Hypothalamus (tissue), 51 donors: ENCODE measurements at places on chromosomes 3 and 15.

- DNase-seq: no peak
These were observed 503.9 kb upstream of the NR2F2 start for GRCh38 chr15:95826412-95827195.

GRCh38 chr3:36680952-36681351, 83.4 kb downstream of the DCLK3 start:
- no peak for DNase-seq

DNA sequence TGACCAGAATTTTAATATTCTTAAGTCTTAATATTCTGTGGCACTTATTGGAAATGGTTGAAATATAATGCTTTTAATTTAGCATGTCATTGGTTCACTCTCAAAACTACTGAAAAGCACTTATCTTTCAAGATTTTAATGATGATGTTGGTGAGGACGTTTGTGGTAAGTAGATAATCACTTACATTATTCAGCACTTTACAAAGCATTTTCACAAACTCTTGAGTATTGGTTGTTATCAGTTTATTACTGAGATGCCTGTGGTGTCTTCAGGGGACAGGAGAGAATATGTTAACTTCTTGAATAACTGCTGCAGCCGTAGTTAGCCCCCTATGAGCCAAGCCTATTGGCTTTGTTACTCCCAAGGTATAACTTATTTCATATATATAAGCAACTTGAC, 15.2 kb downstream of the TGFBR2 start:
- DNase-seq: no peak

DNA sequence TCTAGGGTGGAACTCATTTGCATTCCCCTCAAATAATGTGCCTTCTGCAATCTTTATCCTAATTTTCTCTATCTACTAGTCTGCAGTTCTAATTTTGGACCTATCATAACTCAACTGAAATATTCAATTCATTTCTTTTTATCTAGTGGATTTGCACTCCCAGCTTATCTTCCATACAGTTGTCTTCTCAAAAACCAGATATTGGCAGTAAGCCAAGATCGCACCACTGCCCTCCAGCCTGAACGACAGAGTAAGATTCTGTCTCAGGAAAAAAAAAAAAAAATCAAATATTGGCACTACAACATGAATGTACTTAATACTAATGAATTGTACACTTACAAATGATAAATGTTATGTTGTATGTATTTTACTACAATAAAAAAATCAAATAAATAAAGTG, 18.0 kb upstream of the CHMP2B start:
- no peak for DNase-seq

DNA sequence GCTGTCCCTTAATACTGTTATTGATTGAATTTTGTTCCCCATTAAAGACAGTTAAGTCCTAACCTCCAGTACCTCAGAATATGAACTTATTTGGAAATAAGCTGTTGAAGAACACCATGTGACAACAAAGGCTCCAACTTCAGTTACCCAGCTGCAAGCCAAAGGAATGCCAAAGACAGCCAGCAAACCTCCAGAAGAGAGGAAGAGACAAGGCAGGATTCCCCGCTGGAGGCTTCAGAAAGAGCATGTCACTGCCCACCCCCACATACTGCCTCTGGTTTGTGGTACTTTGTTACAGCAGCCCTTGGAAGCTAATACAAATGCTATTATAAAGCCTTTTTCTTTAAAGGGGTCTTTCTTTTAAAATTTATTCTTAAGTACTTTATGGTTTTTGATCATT, 18.4 kb upstream of the NEK10 start:
- no peak for DNase-seq

- no peak for DNase-seq
These were observed 81.7 kb upstream of the TLE3 start for GRCh38 chr15:70179309-70179892.

DNA sequence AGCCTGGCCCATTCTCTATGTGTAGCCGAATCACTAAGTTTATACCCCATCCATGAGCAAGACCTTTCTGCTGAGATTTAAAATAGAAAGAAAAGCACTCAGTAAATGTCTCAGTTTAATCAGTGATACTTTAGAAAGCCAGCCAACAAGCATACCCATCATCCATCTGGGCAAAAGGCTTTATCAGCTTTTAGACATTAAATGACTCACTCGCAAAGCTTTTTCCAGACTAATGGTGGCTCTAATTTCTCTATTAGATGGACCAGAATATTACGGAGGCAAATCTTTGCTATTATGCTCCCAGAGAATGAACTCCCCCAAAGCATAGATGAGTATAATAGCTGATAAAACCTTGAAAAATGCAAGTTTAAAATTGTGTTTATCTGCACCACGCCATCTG, 727.8 kb downstream of the GBE1 start:
- no peak for DNase-seq

GRCh38 chr3:53830944-53831343, 15.3 kb downstream of the CHDH start:
- no peak for DNase-seq

GRCh38 chr15:99911816-99912215, 178.6 kb upstream of the LYSMD4 start:
- no peak for DNase-seq

DNA sequence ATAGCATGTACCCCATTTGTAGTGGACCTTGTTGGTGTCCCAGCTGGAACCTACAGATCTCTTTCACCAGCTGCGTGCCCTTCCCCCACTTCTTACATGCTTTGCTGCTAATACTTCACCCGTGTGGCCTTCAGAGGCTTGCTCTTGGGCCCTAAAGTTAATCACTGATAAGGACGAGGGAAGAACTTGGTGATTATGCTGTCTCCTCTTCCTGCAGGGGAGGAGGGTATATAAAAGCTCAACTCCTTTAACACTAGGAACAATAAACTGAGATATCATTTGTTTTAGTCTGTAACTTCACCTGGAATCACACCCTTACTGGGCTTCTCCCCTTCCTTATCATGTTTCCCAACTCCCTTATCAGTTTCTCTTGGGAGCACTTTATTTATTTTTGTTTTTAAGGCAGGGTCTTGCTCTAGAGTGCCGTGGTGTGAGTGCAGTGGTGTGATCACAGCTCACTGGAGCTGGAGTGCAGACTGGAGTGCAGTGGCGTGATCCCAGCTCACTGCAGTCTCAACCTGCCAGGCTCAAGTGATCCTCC, 43.2 kb upstream of the PIK3R4 start:
- no peak for DNase-seq

DNA sequence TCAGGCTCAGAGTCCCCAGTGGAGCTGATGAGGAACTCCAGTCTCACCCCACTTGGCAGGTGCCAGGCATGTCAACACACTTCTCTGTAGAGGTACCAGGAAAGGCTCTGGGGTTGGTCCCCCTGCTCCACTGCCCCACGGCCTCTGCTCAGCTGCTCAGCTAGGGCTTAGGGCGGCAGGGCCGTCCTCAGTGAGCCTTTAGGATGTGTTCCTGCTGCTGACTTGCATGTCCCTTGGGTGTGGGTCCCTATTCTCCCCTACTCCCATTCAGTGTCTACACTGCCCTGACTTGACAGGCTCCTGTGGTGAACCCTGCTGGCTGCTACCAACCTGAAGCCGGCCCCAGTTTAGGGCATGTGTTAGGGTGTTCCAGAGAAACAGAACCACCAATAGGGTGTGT, 17.9 kb upstream of the POLG start:
- no peak for DNase-seq

DNA sequence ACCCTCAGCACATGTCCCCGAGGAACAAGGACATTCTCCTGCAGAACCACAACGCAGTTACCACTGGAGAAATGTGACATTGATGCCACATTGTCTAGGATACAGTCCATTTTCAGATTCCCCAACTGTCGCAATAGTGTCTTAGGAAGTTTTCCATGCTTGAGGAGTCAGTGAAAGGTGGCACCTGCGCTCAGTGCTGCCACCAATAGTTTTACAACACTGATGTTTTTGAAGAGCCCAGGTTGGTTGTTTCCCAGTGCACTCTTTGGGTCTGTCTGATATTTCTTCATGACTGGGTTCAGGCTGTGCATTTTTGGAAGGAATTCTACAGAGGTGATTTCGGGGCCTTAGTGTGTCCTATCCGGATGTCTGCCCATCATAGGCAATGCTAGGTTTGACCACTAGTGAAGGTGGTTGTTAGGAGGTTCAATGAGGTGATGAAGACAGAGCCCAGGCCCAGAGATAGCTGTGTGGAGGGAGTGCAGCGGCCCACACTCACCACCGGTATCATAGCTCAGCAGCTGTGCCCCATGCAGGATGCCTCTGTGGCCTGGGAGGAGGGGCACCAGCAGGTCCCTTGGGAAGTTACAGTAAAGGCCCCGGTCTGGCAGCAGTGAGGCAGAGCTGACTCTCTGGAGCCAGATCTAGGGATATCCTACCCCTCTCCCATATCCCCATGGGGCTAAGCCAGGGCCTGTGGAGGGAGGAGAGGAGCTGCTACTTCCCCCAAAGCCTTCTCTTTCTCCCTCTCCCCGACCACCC, 96.6 kb downstream of the DNAJB8 start:
- no peak for DNase-seq

- DNase-seq: peak; percentile 40
These were observed 78.5 kb downstream of the RPLP1 start for GRCh38 chr15:69530991-69531664.

GRCh38 chr3:155131104-155131503, 51.0 kb downstream of the MME start:
- no peak for DNase-seq

DNA sequence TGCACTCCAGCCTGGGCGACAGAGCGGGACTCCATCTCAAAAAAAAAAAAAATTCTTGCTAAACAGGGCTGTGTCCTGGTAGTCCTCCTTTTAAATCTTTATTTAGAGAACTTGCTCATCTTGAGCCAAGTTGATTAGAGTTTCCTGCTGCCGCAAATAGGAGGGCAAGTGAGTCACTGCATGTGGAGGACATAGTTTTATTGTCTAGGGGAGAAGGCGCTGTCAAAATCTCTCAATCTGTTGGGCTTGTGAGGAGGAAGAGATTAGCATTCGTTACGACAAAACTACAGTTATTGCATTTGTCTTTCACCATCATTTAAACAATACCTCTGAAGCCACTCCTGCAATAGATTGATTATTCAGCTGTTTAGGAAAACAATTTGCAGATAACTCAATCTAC, 11.5 kb downstream of the MUC4 start:
- DNase-seq: no peak

- DNase-seq: no peak
These were observed 134.6 kb downstream of the LRRC28 start for GRCh38 chr15:99385865-99386264.

GRCh38 chr3:4749567-4750002, 229.7 kb upstream of the BHLHE40 start:
- no peak for DNase-seq

DNA sequence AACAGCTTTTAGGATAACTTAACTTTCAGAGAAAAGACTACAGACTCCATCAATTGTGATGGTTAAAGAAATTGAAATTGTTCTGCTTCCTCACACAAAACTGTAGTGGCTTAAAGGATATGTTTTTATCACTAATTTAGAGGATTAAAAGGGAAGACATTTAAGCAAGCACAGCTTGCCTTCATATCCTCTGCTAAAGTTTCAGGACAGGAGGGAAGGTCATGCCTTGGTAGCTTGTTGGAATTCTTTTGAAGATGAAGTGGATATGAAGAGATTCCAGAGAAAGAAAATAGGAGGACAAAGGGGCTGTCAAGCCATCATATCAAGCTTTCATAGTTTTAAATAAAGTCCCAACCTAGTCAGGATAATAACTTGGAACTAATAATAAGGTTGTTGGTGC, 33.1 kb downstream of the CCDC80 start:
- DNase-seq: no peak

DNA sequence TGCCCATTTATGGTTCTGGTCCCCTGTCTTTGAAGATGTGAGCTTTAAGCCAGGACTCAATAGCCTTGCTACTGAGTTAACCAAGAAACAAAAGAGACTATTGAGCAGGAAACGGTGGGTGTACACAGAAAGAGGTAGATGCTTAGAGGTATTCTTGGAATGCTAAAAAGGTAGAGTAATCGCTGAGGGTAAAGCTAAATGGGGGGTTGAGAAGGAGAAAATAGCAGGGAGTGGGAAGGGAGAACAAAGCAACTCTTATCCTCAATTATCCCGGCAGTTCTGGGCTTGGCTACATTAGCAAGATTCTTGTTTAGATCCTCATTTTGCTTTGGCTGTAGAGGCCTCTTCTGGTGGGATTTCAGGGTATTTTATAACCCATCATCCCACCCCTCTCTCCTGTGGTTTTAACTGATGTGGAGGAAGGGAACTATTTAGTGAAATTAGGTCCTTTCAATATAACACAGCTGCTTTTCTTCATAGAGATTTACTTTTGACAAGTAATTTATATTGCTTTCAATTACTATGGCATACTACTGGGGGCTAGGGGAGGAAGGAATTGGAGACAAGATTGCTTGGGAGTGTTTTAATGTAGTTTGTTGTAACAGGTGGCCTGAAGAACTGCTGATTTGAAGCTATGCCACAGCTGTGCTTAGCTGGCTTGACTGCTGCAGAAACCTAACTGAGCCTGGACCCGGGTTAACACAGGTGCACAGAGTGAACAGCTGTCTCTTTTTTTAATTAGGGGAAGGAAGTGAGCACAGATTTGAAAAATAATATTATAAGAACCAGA, 234.3 kb upstream of the CCDC54 start:
- DNase-seq: no peak

- no peak for DNase-seq
These were observed 25.6 kb downstream of the PRR23E start for GRCh38 chr3:127218454-127218922.

DNA sequence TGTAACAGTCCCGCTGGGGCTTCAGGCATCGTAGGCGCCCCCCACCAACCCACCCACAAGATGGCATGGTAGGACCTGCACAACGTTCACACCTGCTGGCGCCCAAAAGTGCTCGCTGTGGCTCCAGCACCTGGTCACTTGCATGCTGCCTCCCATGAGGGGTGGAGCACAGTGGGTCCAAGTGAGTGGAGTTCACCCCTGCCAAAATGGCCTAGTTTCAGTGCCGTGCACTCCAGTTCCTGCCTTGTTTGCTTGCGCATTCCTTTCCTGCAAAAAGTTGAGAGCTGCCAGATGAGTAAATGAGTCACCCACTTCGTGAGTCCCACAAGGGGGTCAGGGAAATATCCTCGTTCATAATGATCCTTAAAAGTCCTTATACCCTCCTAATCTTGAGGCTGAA, 788.7 kb upstream of the DPPA4 start:
- no peak for DNase-seq

- no peak for DNase-seq
These were observed 143.5 kb downstream of the NUP210 start for GRCh38 chr3:13276438-13277195.

- DNase-seq: no peak
These were observed 4.5 kb upstream of the IP6K1 start for GRCh38 chr3:49790626-49791411.

- DNase-seq: no peak
These were observed 70.0 kb downstream of the PGPEP1L start for GRCh38 chr15:98937413-98938104.

- peak; percentile 87 for DNase-seq
These were observed at the start of gene TMEM45A for GRCh38 chr3:100492059-100493006. TSS of gene TMEM45A (plus strand) at chr3:100492619. CDS start at chr3:100555212, 62,593 bp downstream.

GRCh38 chr3:45549961-45550360, 44.6 kb upstream of the LIMD1 start:
- DNase-seq: no peak

- no peak for DNase-seq
These were observed 32.7 kb downstream of the SMAD3 start for GRCh38 chr15:67097930-67098740.
